ENCODE measurements at places on chromosomes 13 and 19.

DNA sequence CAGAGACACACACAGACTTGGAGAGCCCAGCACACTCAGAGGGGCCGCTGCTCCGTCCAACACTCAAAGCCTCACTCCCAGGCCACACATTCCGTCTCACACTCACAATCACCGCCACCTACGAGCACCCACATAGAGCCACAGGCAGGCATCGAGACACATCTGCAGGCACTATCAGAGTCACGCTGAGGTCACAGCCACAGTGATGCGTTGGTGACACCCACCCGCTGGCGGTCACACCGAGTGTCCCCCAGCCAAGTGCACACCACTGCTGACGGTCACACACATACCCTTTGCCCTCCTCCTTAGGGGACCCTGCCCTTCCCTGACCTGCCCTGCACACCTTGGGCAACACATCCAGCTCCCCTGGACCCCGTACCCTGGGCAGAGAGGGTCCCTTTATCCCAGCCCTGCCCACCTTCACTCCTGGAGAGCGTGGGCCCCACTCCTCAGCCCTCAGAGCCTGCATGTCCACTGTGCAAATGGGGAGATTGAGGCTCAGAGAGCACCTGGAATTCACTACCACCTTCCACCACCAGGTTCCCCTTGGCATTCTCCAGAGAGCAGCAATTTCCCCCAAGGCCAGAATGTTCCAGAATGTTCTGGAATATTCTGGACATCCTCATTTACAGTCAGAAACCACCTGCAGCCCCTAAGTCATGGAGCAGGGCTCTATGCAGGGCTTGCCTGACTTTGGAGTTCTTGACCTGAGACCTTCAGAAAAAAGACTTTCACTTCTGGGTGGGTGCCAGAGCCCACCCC is 5.4 kb downstream of the FUT5 start:
- no peak for DNase-seq

DNA sequence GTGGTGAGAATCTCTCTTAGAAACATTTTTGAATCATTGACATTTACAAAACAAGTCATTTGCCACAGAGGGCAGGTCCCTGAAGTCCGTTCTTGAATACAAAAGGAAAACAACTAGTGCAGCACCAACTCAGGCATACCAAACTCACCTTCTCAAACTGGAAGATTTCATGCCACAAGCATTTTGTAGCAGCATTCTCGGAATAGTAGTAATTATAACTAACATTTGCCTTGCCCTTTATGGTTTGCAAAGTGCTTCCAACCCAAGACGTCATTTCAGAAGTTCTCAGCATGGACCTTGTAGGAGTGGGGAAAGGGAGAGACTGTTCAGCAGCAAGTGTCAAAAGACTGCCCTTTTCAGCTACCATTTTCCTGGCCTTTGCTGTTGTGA is 344.6 kb downstream of the RFC3 start:
- no peak for DNase-seq

GRCh38 chr13:52707375-52707774 is 32.2 kb downstream of the CNMD start:
- no peak for DNase-seq

DNA sequence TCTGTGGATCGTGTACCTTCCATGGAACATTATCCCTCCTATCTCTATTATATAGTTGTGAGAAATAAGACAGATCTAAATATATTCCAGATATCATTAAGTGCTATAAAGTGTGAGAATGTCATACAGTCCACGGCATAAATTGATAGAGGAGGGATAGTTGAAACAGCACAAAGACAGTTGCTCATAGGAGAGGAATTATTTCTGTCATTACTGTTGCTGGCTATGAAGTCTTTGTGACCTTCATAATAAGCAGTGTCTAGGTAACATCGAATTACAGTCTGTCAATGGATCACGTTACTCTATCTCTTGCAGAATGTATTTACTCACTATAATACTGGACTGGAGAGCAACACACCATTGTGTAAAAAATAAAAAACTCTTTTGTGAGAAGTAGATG is 671.5 kb upstream of the PCDH20 start:
- no peak for DNase-seq

DNA sequence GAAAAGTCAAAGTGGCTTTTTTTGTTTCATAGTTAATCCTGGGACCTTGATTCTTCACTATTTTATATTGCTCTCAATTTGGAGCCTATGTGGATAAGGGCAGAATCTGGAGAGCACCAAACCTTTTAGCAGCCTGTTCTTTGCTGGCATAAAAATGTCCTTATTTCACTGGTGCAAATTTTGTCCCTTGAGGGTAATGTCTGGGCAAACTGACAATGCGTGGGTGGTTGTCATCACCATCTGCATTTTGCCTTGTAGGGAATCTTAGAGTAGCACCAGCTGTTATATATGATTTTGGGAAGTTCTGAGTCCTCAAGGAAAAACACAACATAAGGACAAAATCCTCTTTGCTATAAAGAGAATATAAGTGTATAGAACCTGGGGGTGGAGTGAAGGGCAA is 336.9 kb upstream of the HTR2A start:
- DNase-seq, result no peak

DNA sequence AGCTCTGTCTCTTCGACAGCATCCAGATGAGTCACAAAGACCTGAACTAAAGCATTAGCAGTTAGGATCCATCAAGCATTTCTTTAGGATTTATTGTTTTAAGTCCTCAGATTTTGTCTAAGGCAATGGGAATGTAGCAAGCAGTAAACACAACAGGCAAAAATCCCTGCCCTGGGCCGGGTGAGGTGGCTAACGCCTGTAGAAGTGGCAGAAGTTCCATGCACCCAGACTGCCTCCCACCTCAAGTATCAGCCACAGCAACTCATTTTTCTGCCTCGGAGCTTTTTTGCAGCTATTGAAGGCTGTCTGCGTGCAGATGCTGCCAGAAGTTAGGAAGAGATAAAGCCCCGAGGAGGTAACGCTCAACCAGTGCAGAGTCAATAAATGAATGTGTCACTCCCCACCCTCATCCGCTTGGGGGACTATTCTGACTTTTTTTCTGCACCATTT is 47.1 kb upstream of the MRI1 start:
- DNase-seq, result no peak

- DNase-seq, result no peak
These were observed 4.1 kb upstream of the CNOT3 start for GRCh38 chr19:54133312-54133956.

- DNase-seq, result no peak
These were observed 672.1 kb downstream of the EFNB2 start for GRCh38 chr13:105863300-105863920.

GRCh38 chr19:29588095-29588494 is 18.0 kb upstream of the POP4 start:
- DNase-seq, result no peak

DNA sequence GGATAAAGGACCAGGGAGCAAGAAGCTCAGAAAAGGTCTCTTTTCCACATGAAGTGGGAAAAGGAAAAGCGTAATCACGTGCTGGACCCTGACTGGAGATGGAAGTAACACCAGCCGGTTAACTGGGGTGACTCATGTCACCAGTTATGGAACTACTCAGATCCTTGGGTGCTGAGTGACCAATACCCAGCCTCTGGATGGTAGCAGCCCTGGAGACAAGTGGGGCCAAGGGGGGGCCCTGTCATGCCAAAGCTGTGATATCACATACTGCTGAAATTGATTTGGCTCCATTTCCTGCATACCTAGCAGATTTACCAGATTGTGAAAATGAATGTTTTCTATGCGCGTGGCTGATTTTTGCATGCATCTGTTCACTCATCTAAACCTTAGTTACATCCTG is 158.9 kb downstream of the ZIC5 start:
- DNase-seq, result no peak

- DNase-seq, result peak; percentile 54
These were observed 10.1 kb downstream of the GRIN2D start for GRCh38 chr19:48403606-48404005.

- no peak for DNase-seq
These were observed 121.0 kb upstream of the SLC7A1 start for GRCh38 chr13:29716493-29716892.

DNA sequence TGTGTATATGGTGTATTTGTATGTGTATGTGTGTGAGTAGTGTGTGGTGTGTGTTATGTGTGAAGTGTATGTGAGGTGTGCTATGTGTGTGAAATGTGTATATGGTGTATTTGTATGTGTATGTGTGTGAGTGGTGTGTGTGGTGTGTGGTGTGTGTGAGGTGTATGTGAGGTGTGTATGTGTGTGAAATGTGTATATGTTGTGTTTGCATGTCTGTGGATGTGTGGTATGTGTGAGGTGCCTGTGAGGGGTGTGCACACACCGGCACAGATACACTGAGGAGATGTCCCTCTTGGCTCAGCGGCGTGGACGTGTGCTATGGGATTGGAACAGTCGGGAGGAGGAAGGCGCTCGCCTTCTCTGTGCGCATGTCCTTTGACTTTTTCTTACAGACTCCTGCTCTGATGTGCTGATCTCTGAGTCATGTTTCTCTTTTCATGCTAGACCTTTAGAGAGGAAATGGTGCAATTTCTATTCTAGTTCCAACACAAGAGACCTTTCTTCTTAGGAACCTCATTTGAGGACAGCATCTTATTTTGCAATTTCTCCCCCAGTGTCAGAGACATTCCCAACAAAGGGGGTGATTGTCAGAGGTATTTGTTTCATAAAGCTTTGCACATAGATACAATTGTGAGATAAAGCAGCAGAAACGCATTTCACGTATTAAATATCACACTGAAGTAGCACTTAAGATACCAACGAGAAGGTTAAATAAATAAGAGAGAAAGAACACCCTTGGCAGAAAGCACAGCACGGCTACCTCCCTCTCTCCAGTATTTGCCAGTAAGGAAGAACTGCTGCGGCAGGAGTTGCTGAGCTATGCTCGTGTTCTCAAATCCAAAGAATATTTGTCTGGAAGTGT is 11.3 kb upstream of the TNFRSF19 start:
- peak; percentile 97 for DNase-seq

DNA sequence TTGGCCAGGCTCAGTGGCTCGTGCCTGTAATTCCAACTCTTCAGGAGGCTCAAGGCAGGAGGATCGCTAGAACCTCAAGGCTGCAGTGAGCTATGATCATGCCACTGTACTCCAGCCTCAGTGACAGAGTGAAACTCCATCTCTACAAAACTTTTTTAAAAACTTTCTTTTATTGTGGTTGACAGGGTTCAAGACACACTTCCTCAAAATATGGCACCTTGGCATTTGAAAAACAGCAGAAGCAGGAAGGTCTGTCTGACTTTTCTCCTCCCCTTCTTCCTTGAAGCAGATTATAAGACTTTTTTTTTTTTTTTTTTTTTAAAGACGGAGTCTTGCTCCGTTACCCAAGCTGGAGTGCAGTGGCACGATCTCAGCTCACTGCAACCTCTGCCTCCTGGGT is 100.3 kb downstream of the TM9SF2 start:
- no peak for DNase-seq

GRCh38 chr19:11759805-11760204 is 7.0 kb upstream of the ZNF441 start:
- no peak for DNase-seq

GRCh38 chr13:51697181-51697580 is 106.8 kb downstream of the DHRS12 start:
- DNase-seq, result no peak

DNA sequence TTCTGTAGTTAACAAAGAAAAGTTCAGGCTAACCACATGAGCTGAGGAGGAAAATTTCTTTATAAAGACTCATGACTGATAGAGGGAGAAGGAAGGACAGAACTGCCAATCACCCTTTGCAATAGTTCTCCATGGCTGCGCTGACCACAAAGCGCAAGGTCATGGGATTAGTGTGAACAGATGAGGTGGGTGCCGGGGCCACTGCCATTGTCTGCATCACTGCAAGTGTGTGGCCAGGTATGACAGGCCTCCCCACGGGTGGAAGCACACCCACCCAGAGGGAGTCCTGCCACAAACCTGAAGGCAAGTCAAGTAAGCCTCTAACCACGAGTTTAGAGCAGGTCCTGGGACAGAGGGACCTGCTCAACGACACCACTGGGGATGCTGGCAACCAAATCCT is 128.1 kb downstream of the TUBA3C start:
- DNase-seq, result no peak

DNA sequence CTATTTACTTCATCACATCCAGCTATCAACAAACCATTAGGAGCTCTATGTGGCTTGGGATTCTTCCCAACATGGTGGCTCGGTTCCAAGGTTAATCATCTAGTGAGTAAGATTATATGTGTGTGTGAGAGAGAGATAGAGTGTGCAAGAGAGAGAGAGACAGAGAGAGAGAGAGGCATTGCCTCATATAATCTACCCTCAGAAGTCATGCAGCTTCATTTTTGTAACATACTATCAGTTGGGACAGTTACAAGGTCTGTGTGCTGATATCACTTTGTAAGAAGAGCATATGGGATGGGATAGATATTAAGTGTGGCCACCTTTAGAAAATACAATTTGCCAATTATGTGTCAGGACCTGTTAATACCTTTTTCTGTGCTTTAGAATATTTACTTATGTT is 104.1 kb downstream of the NDFIP2 start:
- no peak for DNase-seq

DNA sequence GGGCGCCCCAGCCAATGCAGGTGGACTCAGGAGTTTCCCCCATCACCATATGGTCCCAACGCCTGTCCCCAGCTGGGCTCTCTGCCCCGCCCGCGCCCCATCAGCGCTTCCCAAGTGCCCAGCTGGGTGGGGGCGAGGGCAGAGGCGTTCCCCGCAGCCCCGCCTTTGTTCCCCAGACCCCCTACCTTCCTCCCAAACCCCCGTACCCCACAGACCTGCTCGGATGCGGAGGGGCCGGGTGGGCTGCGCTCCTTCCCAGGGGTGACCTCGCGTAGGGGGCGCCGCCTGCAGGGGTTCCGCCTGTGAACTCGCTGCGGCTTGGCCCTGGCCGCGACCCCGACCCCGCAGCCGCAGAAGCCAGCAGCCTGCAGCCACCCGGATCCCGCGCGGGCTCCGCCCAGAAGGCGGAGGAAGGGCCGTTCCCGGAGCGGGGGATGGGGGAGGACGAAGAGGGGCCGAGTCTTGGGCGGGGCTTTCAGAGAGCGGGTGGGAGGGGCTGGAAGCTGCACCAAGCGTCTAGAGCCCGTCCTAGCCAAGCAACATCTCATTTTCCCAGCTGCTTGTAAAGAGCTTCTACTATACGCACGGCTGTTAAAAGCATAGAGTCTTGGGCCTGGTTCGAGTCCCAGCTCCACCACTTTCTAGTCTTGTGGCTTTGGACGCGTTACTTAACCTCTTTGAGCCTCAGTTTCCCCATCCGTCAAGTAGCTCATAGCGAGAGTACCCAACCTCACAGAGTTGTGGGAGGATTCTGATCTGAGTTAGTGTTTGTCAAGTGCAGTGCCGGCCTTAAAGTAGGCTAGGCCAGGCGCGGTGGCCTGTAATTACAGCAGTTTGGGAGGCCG is at the start of gene RAB3D:
Gene RAB3D (minus strand): TSS at position 404 of the 845 bp plus-strand sequence. CDS start 2,258 bp downstream, outside the sequence.
- peak; percentile 75 for DNase-seq

DNA sequence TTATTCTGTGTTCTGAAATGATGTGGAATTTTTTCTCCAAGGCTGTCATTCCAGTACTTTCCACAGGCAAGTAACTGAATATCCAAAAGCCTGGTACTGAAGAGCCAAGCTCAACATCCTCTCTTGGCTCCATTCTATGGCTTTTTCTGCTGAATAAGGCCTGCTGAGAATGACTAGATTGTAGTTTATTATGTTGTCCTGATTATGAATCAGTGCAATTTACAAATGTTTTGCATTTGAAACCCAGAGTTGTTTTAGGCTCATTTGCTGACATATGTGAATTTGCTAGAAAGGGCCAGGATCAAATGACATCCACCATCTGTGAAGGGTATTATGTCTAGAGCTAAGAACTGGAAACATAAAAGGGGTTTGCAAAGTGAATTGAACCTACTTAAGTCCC is 596.6 kb downstream of the KCTD12 start:
- no peak for DNase-seq
